ENCODE measurements at places on chromosomes 3 and 15. TPM values are rescaled to one million over a fixed set of nuclear protein-coding genes. Genes with fewer than 3 reads are reported as not detected.

The GRIP2 gene
- total RNA-seq, result 1.7 TPM

The GYG1 gene
- 40.4 TPM for total RNA-seq

The LIPH gene
- 7.2 TPM for total RNA-seq

The CALML4 gene
- 6.9 TPM for total RNA-seq

The FBXL22 gene
- total RNA-seq, result 0.30 TPM

The PP2D1 gene
- total RNA-seq, result not detected

The CCDC54 gene
- total RNA-seq, result not detected

The XIRP1 gene
- 0.07 TPM for total RNA-seq
